ENCODE measurements at places on chromosomes 4 and X. TPM values are rescaled to one million over a fixed set of nuclear protein-coding genes. Genes with fewer than 3 reads are reported as not detected.

Gene GYG2
- 2.4 TPM for total RNA-seq

Gene LDB2
- 38.7 TPM for total RNA-seq

Gene SSX2
- not detected for total RNA-seq

Gene PAK3
- total RNA-seq: 2.9 TPM

Gene IL1RAPL2
- 0.11 TPM for total RNA-seq

Gene CT45A5
- total RNA-seq: not detected

Gene SPIN2A
- total RNA-seq: 0.37 TPM

Gene P2RY4
- not detected for total RNA-seq

Gene PNMA3
- total RNA-seq: 0.12 TPM

Gene ELF4
- 10.4 TPM for total RNA-seq

Gene GNRHR
- total RNA-seq: not detected

Gene ACOX3
- 30.1 TPM for total RNA-seq

Gene PNMA6F
- not detected for total RNA-seq

Gene FAM236D
- total RNA-seq: not detected

Gene RHOXF1
- not detected for total RNA-seq

Gene NALF2
- total RNA-seq: not detected

Gene MPP1
- total RNA-seq: 18.8 TPM

Gene BLOC1S4
- 19.3 TPM for total RNA-seq

Gene RGN
- total RNA-seq: 2.9 TPM

Gene MAOB
- total RNA-seq: 0.37 TPM

Gene SLC9B2
- 25.2 TPM for total RNA-seq

Gene GPR119
- not detected for total RNA-seq

Gene DCLK2
- 14.1 TPM for total RNA-seq

Gene ERAS
- not detected for total RNA-seq

Gene FMR1NB
- not detected for total RNA-seq

Gene DKK2
- 0.25 TPM for total RNA-seq

Gene UGT2B10
- not detected for total RNA-seq

Gene PI4K2B
- total RNA-seq: 54.1 TPM

Gene C1QTNF7
- 0.12 TPM for total RNA-seq

Gene JCHAIN
- 1.2 TPM for total RNA-seq

Gene MAGEB17
- not detected for total RNA-seq

Gene KCTD8
- 6.9 TPM for total RNA-seq

Gene APLN
- 0.12 TPM for total RNA-seq

Gene CITED1
- total RNA-seq: 0.37 TPM

Gene PDE6B
- total RNA-seq: 0.22 TPM

Gene CENPVL2
- not detected for total RNA-seq

Gene PCDH18
- 82.2 TPM for total RNA-seq

Gene TIMM17B
- 36.4 TPM for total RNA-seq

Gene KLHL13
- total RNA-seq: 6.0 TPM

Gene OTC
- total RNA-seq: not detected

Gene COL4A6
- total RNA-seq: 3.8 TPM

Gene CT83
- not detected for total RNA-seq

Gene CENPU
- total RNA-seq: 12.5 TPM

Gene PNMA6E
- total RNA-seq: not detected

Gene SASH3
- total RNA-seq: not detected

All from uterine smooth muscle cell (primary cell).